ENCODE measurements at places on chromosomes 16 and 17.

DNA sequence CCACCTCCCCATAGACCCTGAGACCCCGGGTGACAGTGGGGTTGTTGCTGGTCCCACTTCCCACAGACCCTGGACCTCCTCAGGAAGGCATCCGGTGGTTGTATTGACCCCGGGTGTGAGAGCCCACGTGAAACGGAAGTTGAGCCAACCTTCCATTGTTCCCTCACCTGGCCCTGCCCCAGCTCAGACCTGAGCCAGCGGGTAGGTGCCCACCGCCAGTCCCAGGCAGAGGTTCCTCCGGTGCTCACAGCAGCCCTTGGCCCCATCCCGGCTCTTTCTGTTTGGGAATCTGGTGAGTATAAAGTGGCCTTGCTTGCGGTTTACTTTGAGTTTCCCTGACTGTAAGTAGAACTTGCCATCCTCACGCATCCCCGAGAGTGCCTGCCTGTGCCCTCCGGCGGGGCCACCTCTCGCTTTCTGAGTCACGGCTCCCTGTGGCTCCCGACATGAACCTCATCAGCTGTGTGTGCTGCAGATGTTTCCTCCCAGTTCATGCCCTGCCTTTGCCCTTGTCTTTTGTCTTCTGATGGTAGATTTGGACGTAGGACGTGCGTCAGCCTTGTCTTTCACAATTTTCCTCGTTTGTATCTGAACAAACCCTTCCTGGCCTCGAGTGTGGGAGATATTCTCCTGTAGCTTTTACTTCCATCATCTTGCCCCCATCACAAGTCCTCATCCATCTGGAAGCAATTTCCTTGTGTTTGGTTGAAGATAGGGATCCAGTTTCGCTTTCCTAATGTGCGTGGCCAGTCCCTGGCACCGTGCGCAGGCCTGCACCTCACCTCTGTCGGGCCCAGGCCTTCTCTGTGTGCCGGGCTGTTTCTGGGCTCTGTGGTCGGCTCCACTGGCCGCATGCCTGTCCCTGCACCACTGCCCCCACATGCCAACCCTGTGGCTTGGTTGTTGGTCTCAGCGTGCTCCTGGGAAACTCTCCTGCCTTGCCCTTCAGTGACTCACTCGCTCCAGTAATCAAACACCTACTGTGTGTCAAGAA lies 76.0 kb downstream of the METRNL start:
- DNase-seq = no peak

DNA sequence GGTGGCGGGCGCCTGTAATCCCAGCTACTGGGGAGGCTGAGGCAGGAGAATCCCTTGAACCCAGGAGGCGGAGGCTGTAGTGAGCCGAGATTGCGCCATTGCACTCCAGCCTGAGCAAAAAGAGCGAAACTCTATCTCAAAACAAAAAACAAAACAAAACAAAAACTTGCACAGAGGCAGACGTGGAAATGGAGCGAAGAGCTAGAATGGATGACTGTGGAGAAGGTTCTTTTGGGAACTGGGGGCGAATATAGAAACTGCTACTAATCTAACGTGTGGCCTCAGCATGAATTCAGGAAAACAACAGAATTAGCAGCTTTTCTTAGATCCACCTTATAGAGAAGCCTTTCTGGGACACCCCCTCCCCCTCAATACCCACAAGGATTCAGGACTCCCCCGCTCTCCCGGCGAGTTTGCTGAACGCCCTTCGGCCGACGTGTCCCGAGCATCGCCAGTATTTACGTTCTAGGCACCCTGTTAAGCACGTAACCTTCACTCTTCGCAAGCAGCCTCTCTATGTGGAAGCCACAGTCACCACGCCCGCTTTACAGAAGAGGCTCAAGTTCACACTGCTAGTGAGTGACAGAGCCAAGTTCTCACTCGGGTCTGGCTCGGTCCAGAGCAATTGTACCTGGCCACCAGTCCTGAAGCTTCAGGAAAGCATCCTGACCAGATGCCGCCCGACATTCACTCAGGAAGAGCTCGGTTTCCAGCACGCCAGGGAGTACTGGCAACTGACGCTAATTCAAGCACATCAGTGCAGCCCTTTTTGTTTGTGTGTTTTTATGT lies 13.3 kb upstream of the ABR start:
- no peak for DNase-seq

- DNase-seq = no peak
Measured at GRCh38 chr16:65406933-65407332, 285.1 kb upstream of the CDH11 start.

DNA sequence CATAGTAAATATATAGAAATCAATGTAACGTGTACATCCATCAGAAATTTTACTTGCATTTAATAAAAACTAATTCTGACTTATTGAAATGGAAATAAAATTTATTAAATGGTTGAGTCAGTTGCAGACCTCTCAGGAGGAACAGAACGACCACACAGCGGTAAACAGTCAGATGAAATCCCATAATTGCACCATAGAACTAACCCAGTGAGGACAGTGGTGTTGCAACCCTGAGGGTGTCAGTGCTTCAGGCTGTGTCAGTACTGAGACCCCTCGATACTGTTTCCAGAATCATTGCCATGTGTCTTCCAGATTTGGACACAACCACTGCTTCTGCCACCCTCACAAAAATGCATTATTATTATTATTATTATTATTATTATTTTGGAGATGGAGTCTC lies 29.0 kb upstream of the SSTR2 start:
- DNase-seq = no peak
